ENCODE measurements at places on chromosomes 11 and 22. TPM values are rescaled to one million over a fixed set of nuclear protein-coding genes. Genes with fewer than 3 reads are reported as not detected.

GRCh38 chr11:105840391-105840790 is 181.6 kb downstream of the MSANTD4 start:
- no peaks in the 10 kb centered on the region for H3K36me3 ChIP-seq
- no peak overlapping the region for H3K27ac ChIP-seq
- no peak overlapping the region for H3K4me3 ChIP-seq
- no peaks in the 10 kb centered on the region for H3K27me3 ChIP-seq

- H3K27me3 ChIP-seq, result peaks cover 19% of the 10 kb centered on the region
- no peaks in the 10 kb centered on the region for H3K36me3 ChIP-seq
- peaks cover 6% of the 10 kb centered on the region for H3K4me1 ChIP-seq
- H3K4me3 ChIP-seq, result no peak overlapping the region
- DNase-seq, result no peak
- no peak overlapping the region for H3K27ac ChIP-seq
These were observed 465.3 kb downstream of the BRD1 start for GRCh38 chr22:49362211-49362839.

GRCh38 chr11:20926799-20927540 is 257.6 kb downstream of the NELL1 start:
- H3K4me3 ChIP-seq, result no peak overlapping the region
- no peaks in the 10 kb centered on the region for H3K36me3 ChIP-seq
- H3K27ac ChIP-seq, result no peak overlapping the region

CD3D gene
- 1,161 TPM for polyA plus RNA-seq

GRCh38 chr11:77299528-77299993 is 1.9 kb downstream of the GDPD4 start:
- H3K27me3 ChIP-seq, result no peaks in the 10 kb centered on the region
- no peaks in the 10 kb centered on the region for H3K36me3 ChIP-seq
- no peak overlapping the region for H3K27ac ChIP-seq

DNA sequence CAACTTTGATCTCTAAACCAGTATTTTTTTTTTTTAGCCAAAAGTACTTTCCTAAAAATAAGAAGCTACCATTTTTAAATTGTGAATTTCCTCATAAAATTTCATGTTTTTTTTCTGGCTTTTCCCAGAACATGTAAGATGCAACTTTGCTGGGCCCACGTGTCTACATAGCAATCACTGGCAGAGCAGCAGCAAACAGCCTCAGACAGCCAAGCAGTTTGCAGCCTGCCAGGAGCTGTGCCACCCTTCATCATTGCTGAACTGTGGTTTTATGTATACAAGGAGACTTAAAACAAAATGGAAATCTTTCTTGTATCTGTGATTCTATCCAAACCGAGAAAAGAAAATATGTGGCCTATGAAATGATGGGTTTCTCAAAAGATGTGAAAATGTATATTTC is 110.2 kb downstream of the GRIA4 start:
- H3K27ac ChIP-seq, result no peak overlapping the region
- H3K36me3 ChIP-seq, result no peaks in the 10 kb centered on the region
- H3K27me3 ChIP-seq, result no peaks in the 10 kb centered on the region
- no peaks in the 10 kb centered on the region for H3K4me1 ChIP-seq

- H3K27me3 ChIP-seq, result peaks cover 9% of the 10 kb centered on the region
- DNase-seq, result peak; percentile 59
- H3K4me1 ChIP-seq, result peaks cover 4% of the 10 kb centered on the region
These were observed 23.2 kb upstream of the ZBTB16 start for GRCh38 chr11:114036147-114036811.

PNPLA5 gene
- not detected for polyA plus RNA-seq

DNA sequence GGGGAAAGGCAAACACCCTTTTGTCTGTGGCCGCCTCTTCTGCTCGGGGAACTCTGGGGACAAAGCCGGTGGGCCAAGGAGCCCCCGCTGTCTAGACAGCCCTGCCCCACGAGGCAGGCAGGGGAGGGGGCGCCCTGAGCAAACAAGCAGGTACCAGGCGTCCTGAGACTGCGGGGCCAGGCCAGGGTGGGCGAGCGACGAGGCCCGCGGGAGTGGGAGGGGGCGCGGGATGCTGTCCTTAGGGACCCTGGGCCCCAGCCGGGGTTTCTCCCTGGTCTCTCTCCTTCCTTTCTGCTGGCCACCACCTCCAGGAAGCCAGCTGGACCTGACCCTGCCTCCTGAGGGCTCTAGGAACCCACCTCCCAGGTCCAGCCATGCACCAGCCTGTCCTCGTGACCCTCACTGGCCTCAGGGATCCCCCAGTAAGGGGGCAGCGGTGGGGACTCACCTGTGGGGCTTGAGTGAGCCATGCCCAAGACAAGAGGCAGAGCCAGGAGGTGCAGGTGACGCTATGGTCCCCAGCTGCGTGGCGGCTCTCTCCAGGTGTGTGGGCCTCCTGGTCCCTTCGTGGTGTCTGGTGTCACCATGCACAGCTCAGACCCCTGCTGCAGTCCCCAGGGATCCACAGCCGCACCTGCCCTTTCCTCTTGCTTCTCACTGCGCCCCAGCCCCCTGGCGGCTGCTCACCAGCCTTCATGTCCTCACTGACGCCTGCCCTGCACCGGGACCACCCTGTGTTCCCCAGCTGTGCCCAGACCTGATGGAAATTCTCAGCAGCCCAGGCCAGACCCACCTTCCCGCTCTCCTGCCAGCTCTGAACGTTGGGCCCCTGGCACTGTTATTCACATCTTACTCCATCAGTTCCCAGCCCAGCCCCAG is 26.5 kb upstream of the MUC5AC start:
- H3K36me3 ChIP-seq, result peaks cover 6% of the 10 kb centered on the region
- peaks cover 8% of the 10 kb centered on the region for H3K27me3 ChIP-seq
- no peaks in the 10 kb centered on the region for H3K4me1 ChIP-seq
- no peak overlapping the region for H3K27ac ChIP-seq

DNA sequence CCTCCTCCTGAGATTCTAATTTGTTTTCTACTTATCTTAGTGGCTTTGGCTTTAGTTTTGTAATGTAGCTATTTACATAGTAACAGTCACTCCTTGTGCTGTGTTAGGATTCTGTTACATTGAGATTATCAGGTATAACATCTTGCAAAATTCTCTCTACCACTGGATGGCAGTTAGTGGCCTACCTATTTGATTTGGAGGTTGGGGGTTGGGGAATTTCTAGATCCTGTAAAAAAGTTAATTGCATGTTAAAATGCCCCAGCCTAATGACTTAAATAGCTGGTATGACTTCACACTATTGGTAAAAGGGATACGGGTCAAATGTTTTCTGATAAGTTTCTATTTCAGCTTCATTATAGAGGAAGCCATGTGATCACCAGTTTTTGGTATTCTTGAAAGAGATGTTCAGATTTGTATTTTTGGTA is 2.8 kb downstream of the GRK3 start:
- no peak overlapping the region for H3K4me3 ChIP-seq
- no peaks in the 10 kb centered on the region for H3K27me3 ChIP-seq
- H3K36me3 ChIP-seq, result no peaks in the 10 kb centered on the region
- H3K27ac ChIP-seq, result no peak overlapping the region
- no peak for DNase-seq
